ENCODE measurements at places on chromosomes 1 and 21.

DNA sequence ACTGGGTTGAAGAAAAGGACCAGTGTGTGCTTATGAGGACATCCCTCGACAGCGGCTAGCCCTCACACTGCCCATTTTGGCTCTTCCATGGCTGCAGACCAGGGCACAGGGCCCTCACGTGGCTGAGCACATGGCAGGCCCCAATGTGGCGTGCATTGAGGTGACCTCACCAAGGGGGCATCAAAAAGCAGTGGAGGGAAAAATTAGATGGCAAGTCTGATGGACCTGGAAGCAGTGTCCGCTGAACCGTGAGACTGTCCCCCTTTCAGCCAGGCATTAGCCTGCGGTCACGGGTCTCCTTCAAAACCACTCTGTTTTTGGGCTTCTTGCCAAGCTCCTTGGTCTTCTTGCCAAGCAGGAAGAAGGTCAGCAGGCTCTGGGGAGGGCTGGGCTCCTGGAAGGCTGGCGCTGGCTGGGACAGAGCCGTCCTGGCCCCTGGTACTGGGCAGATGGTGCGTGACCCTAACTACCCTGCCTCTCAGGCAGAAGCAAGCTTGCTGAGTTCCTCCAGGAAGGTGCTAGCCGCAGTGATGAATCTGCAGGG, 30.8 kb downstream of the TRIM67 start:
- DNase-seq, result no peak

DNA sequence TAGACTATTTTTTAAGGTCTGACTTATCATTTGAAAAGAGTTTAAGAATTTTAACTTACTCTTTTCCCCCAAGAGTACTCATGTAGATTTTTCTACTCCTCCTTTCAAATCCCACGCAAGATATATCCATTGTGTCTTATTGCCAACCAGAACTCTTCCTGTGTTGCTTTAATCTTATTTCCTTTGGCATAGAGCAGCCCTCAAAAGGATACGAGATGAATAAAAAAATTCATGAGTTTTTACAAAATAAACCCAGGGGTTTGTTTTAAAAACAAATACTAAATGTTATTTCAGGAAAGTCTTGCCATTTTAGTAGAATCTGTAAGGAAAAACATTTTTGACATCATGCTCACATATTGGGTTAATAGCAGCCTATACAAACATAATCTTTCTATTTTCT, 543.2 kb upstream of the CXADR start:
- no peak for DNase-seq

DNA sequence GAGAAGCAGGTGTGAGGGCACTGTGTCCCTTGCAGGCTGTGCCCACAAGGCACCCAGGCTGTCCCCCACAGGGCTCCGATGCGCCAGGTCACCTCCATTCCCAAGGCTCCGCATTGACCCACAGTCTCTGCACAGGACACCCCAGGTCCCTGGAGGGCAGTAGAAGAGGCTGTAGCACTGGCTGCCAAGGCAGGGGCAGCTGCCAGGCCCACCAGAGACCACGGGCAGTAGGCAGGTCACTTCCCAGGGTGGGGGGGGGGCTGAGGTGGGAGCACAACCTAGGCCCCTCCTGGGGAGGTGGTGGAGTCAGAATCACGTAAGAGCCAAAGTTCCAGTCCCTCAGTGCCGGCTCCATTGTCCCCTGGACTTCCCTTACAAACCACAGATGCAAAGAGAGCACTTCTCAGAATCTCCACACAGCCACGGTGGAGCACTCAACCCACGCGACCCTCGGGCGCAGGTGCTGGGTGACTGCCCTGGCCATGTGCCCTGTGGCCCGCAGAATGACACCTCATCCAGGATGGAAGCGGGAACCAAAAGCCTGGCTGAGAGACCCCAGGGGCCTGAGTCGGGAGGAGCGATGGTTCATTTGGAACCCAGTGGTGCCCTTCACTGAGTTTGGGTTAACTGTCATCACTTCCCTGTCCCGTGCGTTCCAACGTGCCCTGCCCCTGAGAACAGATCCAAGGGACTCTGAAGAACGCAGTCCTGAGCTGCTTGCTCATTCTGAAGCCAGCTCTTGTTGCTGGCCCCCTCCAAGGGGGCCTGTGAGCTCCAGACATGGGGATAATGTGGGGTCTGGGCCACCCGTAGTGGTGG, 69.7 kb upstream of the PDE9A start:
- no peak for DNase-seq

DNA sequence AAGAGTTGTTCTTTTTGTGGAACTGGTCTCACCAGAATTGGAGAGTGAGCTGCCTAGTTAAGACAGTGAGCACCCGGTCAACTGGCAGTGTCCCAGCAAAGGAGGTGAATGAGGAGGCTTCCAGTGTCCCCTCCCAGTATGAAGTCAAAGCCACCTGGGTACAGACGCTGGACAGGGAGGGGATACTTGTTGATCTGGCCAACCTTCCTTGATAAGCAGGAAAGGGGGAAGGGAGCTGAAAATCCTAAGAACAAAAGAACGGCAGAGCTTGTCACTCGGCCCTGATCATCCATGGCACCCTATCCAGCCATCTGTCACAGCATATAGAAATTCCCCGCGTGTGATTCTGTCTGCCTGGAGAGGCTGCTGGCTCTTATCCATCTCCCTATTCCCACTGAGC, 91.5 kb downstream of the SSBP3 start:
- no peak for DNase-seq

- no peak for DNase-seq
These were observed 10.4 kb downstream of the PTGFR start for GRCh38 chr1:78501203-78501602.

GRCh38 chr1:37821481-37821880, 13.5 kb upstream of the YRDC start:
- DNase-seq, result no peak

DNA sequence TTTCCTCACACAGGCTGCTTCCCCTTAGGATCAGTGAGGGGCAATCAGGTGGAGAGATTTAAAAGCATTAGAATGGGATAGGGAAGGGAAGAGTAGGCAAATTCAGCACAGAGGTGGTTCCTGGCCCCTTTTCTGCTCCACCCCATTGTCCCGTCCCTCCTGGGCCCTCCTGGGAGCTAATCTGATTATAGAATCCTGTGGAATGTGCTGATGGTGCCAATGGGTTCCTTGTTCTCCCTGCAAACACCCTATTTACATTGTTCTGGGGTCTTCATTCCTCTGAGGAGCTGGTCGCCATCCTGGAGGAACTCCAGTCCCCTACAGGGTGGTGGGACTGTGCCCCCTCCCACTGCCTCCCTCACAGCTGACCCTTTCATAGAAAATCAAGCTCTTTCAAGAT, 34.4 kb upstream of the LRP8 start:
- peak; percentile 7 for DNase-seq

- no peak for DNase-seq
These were observed 117.7 kb downstream of the CTH start for GRCh38 chr1:70528590-70529333.

DNA sequence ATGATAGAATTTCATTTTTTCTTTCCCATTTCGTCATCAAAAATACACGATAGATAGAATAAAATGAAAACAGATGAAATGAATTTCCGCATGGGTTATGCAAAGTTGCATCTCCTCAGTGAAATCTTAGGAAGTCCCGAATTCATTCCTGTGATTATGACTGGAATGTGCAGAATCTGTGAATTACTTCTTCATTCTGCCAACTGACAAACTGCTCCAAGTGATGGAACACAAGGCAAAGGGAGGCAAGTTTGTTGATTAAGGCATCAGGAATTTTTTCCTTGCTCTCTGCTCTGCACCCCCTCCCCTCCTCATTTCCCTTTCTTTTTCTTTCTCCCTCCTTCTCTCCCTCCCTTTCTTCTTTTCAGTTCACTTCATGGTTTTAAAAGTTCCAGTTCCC, 37.0 kb upstream of the ADGRL4 start:
- no peak for DNase-seq

GRCh38 chr1:228905701-228906101, 170.4 kb downstream of the RHOU start:
- DNase-seq, result no peak

All from vagina (tissue), 2 donors.